Cerebellar nuclear complex (tissue), 1 donor: ENCODE measurements at places on chromosomes 16 and 17.

- DNase-seq: no peak
Measured at GRCh38 chr17:68542698-68543463, 30.7 kb downstream of the PRKAR1A start.

GRCh38 chr17:67485666-67486065, 108.6 kb downstream of the PITPNC1 start:
- no peak for DNase-seq

GRCh38 chr17:71163121-71163812, 957.6 kb upstream of the SOX9 start:
- no peak for DNase-seq

GRCh38 chr17:11880714-11881113, 116.6 kb downstream of the ZNF18 start:
- no peak for DNase-seq

- no peak for DNase-seq
Measured at GRCh38 chr16:29664091-29664921, 1.3 kb downstream of the SPN start.

DNA sequence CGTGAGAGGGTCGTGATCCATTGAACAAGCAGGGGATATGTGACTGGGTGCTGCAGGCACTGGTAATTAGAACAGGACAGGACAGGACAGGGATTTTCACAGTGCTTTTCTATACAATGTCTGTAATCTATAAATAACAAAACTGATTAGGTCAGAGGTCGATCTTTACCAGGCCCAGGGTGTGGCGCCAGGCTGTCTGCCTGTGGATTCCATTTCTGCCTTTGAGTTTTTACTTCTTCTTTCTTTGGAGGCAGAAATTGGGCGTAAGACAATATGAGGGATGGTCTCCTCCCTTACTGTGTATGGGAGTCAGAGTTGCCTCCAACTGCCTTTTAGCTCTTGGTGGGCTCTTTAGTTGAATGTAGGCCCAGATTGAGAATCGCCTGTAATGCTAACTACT, 1.5 kb upstream of the ZNF764 start:
- no peak for DNase-seq

GRCh38 chr16:21652453-21652852, at the start of gene IGSF6:
IGSF6 (minus strand) TSS chr16:21652608; CDS start chr16:21652598, 10 bp downstream.
- no peak for DNase-seq

- DNase-seq: no peak
Measured at GRCh38 chr17:70677783-70678647, 508.7 kb downstream of the KCNJ2 start.
